ENCODE measurements at places on chromosomes 6 and 20.

- DNase-seq: no peak
These were observed 470.2 kb downstream of the ADGRB3 start for GRCh38 chr6:69105288-69105687.

GRCh38 chr6:16576451-16577368 is 184.6 kb downstream of the ATXN1 start:
- no peak for DNase-seq

- no peak for DNase-seq
These were observed 136.7 kb upstream of the RNF217 start for GRCh38 chr6:124825564-124825963.

GRCh38 chr6:87820343-87820984 is 118.4 kb upstream of the AKIRIN2 start:
- DNase-seq: no peak

DNA sequence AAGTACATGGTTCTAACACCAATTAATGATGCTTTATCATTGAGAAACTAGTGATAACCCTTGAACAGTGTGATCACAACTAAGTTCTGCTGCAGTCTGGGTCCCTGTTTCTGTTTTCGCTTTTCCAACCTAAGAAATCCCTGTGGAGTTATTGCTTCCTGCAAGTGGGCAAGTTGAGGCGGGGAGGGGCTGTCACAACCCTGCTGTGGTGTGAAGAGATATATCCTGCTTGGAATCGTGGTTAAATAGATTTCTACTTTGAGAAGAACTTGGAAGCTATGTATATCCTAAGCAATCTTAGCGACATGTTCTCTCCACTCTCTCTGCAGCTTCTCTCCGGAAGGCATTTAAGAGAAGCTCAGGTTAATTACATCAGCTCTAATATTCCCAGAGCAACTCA is 1223.6 kb downstream of the EPHA7 start:
- DNase-seq: no peak

DNA sequence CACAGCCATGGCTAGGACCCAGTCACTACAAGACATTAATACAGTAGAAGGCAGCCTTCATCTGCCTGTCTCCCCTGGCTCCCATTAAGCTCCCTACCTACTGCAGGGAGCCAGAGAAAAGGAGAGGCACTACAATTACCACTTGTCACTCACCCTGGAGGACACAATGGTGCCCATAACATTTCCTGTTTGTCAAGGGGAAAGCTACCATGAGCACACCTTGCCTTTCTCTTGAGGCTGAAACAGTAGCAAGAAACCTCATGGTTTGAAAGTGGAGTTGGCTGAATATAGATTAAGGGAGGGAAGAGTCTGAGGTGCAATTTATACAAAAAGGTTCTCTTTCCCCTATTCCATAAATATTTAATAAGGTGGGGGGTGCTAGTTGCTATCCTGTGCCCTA is 27.9 kb downstream of the STK38 start:
- DNase-seq: no peak

Data from memory B cell (primary cell).